ENCODE measurements at places on chromosomes 16 and 17. TPM values are rescaled to one million over a fixed set of nuclear protein-coding genes. Genes with fewer than 3 reads are reported as not detected.

The PRAC2 gene
- not detected for total RNA-seq

The TM4SF5 gene
- not detected for total RNA-seq

The CCDC78 gene
- 2.0 TPM for total RNA-seq

The MFAP4 gene
- 0.38 TPM for total RNA-seq

The KCTD13 gene
- total RNA-seq = 5.2 TPM

The TBX2 gene
- total RNA-seq = 64.0 TPM

The ACSM2A gene
- total RNA-seq = not detected

The KCNG4 gene
- not detected for total RNA-seq

The MYH4 gene
- total RNA-seq = not detected

The UMOD gene
- total RNA-seq = not detected

The MEIOC gene
- under 0.01 TPM for total RNA-seq

The CNTD1 gene
- total RNA-seq = 0.19 TPM

The SDK2 gene
- total RNA-seq = 0.28 TPM

The CARD14 gene
- total RNA-seq = not detected

The IRX6 gene
- not detected for total RNA-seq

The TEX14 gene
- total RNA-seq = under 0.01 TPM

The KRTAP4-5 gene
- not detected for total RNA-seq

The TENT4B gene
- total RNA-seq = 14.6 TPM

The SHISA9 gene
- total RNA-seq = under 0.01 TPM

The NPIPB9 gene
- total RNA-seq = 0.96 TPM

The CSH1 gene
- total RNA-seq = not detected

The C17orf107 gene
- total RNA-seq = 2.5 TPM

The TBC1D3D gene
- not detected for total RNA-seq

The CDC27 gene
- total RNA-seq = 145 TPM

The ZACN gene
- not detected for total RNA-seq

The MRPL12 gene
- 3.7 TPM for total RNA-seq

The C17orf113 gene
- under 0.01 TPM for total RNA-seq

The GSG1L gene
- total RNA-seq = not detected

The ACSM5 gene
- total RNA-seq = 0.19 TPM

The MGAT5B gene
- total RNA-seq = 0.38 TPM

The TNP2 gene
- total RNA-seq = not detected

The CSH2 gene
- total RNA-seq = not detected

The CDH5 gene
- 23.2 TPM for total RNA-seq

The KRTAP2-1 gene
- not detected for total RNA-seq

The TP53TG3 gene
- not detected for total RNA-seq

The MYO19 gene
- total RNA-seq = 38.6 TPM

The KRT23 gene
- not detected for total RNA-seq

The TBC1D26 gene
- total RNA-seq = not detected

The TP53TG3B gene
- total RNA-seq = not detected

The PRDM7 gene
- total RNA-seq = not detected

The CLDN7 gene
- 1.7 TPM for total RNA-seq

The SENP3 gene
- total RNA-seq = 99.3 TPM

The STX1B gene
- total RNA-seq = 0.19 TPM

The C17orf100 gene
- total RNA-seq = 0.38 TPM

The COL1A1 gene
- total RNA-seq = 508 TPM

The MYL11 gene
- total RNA-seq = not detected

The KRTAP3-1 gene
- not detected for total RNA-seq
